ENCODE measurements at places on chromosomes 6 and 20.
A peak's percentile ranks its signal among the peaks of the same experiment; 100 is the strongest.

DNA sequence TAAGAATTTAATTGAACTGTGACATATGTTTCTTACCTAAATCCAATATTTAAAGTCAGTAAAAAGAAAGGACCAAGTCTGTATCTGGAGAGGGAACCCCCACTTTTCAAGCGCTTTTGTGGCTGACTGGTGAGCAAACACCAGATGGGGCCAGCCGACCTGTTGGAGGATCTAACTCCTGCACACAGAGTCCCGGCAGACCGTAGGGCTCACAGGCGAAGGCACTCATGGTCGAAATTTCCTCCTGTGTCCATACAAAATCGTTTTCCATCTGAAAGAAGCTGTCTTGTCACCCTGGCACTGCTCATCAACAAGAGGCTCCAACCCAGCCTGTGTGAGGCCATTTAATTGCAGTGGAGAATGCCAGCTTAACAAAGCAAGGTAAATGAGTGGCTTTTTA is 94.0 kb downstream of the SCML4 start:
- no peak for DNase-seq

DNA sequence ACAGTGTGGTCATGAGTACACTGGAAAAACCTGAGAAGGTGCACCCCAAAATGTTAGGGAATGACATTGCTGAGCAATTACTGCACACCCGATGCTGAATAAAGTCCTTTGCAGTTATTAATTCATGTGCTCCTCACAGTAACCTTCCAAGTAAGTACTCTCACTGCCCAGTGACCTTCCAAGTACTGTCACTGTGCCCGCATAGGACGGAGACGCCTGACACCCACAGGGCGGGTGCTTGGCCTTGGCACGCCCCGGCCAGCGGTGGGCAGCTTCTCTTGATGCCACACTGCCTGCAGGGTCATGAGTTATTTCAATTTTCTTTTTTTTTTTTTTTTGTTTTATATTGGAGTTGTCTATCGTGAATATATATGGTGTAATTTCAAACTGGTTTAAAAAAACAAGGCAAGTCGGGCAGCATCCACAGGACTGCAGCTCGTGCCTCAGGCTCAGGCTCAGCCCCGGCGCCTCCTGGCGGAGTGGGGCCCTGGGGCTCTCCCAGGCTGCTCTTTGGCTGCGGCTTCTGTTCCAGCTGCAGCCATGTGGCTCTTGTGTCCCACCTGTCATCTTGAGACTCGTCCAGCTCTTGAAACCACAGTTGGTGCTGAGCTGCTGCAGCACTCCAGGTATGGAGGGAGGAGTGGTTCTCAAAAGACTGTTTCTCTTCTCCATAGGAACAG is 27.0 kb downstream of the PNLDC1 start:
- no peak for DNase-seq

DNA sequence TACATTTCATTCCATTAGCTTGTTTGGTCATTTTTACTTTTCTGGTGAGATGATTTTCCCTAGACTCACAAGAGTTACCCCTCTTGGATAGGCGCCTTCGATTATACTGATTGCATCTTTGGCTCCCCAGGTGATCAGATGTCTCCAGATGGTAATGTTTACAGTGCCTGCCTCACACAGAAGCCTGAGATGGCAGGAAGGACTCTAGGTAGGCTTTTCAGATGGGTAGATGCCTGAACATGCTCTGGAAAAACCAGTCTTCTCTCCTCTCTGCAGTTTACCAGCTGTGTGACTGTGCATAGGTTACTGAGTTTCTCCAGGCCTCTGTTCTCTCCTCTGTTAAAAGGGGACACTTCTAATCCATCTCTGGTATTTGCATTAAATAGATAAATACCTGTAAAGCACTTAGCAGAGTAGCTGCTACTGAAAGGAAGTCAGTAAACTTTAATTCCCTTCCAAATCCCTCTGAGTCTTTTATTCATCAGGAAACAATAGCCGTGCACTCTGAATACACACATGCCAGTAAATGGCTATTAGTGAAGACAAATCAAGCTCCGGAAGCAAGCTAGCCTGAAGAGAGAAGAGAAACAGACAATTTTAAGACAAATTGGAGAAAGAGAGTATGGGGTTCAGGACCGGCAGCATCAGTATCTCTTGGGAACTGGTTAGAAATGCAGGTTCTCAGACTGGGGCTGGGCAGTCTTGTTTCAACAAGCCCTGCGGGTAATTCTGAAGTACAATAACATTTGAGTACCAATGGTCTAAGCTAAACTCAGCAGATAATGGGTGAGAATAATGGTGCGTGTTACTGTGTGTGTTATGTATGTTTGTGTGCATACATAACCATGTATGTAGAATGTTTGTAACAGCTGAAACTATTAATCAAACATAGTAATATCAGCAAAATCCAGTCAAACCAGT is 139.4 kb downstream of the UST start:
- no peak for DNase-seq

DNA sequence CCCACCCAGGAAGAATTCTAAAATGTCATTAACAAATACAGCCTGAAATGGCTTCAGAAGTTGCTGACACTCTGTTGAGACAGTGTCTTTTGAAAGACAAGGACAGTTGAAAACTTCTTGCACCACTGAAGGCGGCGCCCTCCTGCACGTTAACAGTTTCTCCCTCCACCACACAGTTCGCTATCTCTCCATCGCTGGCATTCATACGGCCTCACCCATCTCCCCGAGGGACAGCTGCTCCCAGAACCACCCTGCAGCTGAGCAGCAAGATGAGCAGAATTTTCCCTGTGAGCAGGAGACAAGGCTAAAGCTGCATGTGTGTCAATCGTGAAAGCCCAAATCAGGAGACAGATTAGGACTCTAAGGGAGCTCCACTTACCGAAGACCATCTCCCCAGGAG is 113.3 kb downstream of the LY86 start:
- DNase-seq: no peak

DNA sequence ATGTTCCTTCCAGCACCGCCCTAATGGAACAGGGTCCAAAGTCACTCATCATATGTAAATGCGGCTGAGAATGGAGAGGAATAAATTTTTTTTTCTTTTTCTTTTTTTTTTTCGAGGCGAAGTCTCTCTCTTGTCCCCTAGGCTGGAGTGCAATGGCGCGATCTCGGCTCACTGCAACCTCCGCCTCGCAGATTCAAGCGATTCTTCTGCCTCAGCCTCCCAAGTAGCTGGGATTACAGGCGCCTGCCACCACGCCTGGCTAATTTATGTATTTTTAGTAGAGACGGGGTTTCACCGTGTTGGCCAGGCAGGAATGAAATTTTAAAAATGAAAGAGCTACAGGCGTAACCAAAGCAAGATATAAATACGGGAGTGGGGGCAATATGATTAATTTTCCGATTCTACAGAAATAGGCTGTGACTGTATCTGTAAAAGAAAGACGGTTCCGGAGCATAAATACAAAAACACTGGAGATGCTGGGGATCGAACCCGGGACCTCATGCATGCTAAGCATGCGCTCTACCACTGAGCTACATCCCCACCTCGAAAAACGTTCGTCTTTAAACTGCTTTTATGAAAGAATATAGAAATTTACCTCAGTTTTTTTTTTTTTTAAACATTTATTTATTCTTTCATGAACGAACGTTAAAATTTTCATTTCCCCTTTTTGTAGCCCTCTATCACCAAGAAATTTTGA is 132.2 kb downstream of the GPX5 start:
- peak; percentile 46 for DNase-seq

GRCh38 chr6:155455766-155456165 is at the start of gene NOX3:
TSS of gene NOX3 (minus strand) at chr6:155455839. CDS start at chr6:155455800, 39 bp downstream.
- no peak for DNase-seq

GRCh38 chr20:21577551-21577950 is 63.7 kb upstream of the NKX2-2 start:
- DNase-seq: no peak

DNA sequence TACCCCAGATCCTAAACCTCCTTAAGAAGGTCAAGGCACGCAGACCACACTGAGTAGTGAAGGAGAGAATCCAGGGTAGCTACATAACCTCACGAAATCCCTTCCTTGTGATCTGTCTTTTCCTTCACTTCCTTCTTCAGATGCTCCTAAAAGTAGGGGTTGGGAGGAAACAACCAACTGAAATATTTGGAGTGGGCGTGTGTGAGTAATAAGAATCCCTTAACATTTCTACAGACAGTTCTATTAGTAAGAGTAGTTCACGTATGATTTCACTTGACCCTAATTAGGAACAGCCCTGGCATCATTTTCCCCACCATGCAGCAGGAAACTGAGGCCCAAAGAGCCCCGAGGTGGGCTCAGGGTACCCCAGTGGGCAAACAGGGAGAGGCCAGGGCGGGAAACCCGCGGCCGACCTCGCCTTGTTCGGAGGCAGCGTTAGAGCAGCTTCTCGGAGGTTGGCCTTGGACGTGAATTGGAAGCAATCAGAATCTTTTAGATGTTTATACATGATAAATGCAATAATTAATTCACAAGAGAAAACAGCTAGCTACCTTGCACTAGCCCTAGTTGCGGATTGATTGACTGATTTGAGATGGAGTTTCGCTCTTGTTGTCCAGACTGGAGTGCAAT is 859 bp upstream of the RAE1 start:
- DNase-seq: no peak

- no peak for DNase-seq
Measured at GRCh38 chr20:63966944-63967322, 2.8 kb downstream of the ZNF512B start.

DNA sequence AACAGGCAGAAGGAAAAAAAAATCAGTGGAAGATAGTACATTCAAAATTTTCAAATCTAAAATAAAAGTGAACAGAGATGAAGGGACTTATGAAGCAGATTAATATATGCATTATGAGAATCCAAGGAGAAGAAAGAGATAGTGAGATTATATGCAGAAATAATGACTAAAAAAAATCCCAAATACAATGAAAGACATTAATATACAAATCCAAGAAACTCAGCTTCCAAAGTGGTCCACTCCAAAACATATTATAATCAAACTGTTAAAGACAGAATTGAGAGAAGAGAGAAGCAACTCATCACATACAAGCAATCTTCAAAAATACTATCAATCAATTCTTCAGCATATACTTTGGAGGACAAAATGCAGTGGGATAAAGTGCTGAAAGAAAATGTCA is 73.5 kb upstream of the CARMIL1 start:
- no peak for DNase-seq

DNA sequence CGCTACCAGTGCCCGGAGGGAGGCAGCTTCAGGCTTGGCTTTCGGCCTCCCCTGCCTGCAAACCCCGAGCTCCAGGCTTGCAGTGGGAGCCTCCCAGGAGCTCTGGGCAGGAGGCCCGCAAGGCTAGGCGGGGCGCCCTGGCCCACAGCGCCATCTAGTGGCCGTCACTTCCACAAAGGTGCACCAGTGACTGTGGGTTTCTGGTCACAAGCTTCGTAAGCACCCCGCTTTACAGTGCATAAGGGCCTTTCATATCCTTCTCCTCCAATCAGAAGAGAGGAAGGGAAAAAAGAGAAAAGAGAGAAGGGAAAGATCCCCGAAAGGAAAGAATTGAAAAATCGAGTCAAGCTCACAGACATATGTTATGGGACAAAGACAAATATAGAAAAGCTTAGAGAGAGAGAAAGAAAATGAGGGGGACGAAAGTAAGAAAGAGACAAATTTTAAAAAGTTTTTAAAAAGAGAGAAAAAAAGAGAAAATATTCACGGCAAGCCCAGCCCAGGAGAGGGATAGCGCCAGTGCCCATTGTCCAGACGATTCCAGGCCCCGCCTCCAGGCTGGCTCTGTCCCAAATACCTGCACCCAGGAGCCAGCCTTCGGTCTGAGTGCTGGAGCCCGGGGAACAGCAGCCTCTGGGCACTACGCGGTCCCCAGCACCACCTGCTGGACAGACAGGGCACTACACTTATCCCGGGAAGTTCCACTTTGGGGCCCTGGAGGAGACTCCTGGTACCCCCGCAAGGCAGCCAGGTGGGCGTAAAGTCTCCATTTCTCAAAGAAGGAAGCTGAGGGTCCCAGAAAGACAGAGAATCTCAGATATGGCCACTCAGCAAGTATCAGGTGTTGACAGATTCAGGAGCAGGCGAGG is 207.1 kb downstream of the PREX1 start:
- DNase-seq: peak; percentile 66

- peak; percentile 55 for DNase-seq
Measured at GRCh38 chr6:73285674-73286283, 22.8 kb upstream of the KHDC1 start.
